ENCODE measurements at places on chromosomes 5 and 9.
A peak's percentile ranks its signal among the peaks of the same experiment; 100 is the strongest.

DNA sequence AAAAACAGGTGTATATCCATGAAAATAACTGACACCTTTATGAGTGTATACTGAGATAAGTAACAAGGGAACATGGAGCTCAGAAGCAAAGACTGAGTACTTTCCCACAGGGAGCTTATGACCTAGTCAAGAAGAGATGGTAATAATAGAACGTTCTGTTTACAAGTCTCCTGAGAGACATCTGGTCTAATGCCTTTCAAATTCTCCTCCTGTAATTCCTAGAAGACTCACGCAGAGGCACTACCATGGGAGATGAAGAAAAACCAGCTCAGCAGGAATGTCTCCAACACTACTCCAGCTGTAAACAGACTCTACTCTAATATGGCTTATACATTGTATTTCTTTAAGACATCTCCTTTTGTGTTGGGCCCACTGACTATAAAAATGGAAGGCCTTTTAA is 503.6 kb upstream of the TUSC1 start:
- no peak for DNase-seq

GRCh38 chr5:102561894-102562760 is 63.3 kb upstream of the SLCO6A1 start:
- DNase-seq: no peak

- no peak for DNase-seq
Measured at GRCh38 chr5:74722271-74722670, 37.2 kb downstream of the HEXB start.

- DNase-seq: no peak
Measured at GRCh38 chr5:20023686-20024180, 35.7 kb upstream of the CDH18 start.

- no peak for DNase-seq
Measured at GRCh38 chr5:160242145-160242544, 12.8 kb downstream of the FABP6 start.

DNA sequence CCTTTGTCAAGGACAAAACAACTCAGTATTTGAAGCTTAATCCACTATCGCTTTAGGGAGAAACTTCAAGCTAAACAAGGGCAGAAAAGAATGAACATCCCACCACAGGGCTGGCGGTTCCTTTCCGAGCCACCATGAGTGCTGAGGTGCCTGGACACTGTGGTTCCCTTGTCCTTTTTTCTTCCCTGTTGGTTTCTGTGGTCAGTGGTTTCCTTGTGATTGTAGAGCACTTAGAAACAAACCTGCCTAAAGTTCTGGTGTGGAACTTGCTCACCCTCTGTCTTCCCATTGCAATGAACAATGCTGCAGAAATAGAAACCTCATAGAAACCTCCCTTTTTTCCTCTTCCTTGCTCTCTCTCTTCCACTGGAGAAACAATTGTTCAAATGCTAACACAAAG is 79.3 kb upstream of the TBC1D2 start:
- DNase-seq: no peak

DNA sequence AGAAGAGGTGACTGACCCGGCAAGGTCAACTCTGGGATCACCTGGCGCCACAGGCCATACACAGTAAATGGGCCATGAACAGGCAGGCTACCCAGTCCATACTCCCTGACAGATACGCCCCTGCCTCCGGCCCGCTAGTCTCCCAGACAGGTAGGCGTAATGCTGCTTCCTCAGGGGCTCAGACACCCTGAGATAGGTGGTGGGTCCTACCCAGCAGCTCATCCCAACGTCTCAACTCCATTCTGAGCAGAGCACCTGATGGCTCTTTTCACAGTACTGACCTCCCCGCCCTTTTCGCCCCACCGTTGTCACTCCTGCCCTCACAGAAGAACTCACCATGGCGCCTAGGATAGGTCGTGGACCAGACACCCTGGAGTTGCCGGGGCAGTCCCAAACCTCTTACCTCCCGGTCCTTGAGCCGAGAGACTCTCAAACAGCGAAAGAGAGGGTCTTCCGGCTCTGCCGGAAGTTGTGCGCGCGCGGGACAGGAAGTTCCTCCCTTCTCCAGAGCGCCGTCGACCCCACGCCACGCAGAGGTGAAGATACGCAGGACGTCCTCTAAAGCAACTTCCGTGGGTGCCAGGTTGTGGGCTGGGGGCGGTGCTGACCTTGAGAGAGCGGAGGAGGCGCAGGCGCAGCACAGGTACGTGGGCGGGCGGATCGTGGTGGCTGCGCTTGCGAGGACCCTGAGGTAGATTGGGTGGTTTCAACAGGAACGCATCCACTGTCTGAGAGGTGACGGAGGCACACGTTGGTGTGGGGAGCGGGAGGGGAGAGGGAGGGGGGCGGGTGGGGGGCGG is at the start of gene TMEM161B:
Gene TMEM161B, minus strand, starts transcription at position 461 of the 800 bp plus-strand sequence. Its CDS starts 122 bp downstream, at position 339.
- peak; percentile 97 for DNase-seq

DNA sequence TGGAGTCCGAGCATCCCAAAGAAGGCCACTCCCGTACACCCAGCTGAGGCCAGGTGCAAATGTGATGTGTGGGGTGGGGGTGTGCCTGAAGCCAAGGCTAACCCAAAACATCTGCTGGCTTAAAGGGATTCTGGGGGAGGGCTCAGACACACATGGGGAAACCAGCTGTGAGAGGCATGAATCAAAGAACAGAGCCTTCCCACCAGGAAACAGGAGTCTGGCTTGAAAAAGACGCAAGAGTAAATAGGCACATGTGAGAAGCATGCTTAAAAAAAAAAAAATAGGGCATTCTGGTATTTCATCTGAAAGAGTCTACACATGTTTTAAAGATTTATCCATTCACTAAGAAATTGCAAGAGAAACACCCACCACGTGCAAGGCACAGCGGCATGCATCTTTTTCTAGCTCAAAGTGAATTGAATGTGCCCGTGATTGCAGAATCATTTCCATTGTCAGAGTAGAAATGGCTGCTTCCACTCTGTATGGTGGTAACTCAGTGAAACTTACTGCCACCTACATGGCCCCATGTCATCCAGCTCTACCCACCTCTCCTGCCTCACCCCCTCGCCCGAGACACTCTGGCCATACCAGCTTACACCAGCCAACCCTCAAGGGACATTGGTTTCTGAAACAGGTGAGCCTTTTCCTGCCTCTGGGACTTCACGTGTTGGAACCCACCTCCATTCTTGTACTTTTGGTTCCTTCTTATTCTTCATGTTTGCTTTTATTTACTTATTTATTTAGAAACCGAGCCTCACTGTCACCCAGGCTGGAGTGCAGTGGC is 71.5 kb downstream of the SEMA5A start:
- no peak for DNase-seq

DNA sequence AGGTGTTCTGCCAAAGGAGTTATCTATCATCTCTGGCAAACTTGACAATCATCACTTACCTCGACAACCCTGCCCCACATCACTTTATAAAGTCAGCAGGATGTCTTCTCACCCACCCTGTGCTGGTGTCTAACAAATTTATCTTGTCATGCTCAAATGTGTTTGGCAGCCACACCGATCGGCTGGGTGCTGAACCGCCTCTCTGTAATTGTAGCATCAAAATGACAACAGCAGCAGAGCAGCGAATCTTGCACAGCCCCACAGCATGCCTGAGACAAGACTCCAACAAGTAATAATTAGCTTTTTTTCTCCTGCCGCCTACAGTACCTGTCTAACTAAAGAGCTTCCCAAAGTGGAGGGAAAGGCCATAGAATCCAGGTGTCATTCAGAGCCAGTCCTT is 176.2 kb downstream of the NR3C1 start:
- DNase-seq: no peak

GRCh38 chr9:134174073-134174449 is 9.7 kb upstream of the RNU6ATAC start:
- no peak for DNase-seq

DNA sequence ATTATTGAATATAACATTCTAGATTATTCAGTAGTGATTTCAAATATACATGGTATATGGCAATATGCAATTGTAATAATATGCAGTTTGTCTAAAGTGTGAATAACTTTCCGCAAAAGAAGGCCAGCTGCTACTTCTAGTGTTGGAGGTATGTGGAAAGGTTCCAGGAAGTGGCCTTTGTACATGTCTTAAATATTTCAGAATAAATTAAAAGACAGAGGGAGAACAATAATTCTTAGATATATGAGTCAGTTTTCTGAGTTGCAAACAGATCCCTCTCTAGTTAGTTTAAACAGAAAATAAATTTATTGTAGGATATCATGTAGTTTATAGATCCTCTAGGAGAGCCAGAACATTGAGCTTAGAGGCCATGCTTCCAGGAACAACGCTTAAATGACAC is 210.8 kb upstream of the ELL2 start:
- DNase-seq: no peak

DNA sequence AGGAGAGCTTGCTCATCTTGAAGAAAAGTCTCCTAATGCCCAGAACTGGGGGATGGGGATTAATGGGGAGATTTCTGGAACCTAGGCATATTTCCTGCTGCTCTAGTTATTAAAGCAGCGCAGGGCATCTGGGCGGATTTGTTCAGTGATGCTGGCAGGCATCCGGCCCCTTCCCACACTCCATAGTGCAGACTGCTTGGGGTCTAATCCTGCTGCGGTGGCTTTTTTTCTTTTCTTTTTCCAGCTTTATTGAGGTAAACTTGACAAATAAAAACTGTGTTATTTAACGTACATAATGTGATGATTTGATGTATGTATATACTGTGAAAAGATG is 30.7 kb downstream of the PPARGC1B start:
- no peak for DNase-seq

DNA sequence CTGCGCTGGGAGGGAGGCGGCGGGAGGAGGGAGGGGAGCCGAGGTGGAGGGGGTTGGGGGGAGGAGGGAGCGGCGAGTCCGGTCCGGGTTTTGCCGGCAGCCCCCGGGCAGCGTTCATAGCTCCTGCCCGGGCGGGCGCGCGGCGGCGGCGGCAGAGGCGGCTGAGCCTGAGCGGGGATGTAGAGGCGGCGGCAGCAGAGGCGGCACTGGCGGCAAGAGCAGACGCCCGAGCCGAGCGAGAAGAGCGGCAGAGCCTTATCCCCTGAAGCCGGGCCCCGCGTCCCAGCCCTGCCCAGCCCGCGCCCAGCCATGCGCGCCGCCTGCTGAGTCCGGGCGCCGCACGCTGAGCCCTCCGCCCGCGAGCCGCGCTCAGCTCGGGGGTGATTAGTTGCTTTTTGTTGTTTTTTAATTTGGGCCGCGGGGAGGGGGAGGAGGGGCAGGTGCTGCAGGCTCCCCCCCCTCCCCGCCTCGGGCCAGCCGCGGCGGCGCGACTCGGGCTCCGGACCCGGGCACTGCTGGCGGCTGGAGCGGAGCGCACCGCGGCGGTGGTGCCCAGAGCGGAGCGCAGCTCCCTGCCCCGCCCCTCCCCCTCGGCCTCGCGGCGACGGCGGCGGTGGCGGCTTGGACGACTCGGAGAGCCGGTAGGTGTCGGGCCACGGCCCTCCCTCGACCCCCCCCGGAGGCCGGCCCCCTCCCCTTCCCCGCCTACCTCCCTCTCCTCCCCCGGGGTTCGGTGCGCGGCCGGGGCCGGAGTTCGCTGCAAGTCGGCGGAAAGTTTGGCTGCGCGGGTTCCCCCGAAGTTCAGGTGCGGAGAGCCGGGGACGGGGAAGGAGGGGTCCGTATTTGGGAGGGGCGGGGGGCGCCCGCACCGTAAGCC is at the start of gene CXXC5:
Gene CXXC5, plus strand, starts transcription at position 145 of the 877 bp plus-strand sequence. CDS start 32,175 bp downstream, outside the sequence.
- no peak for DNase-seq

DNA sequence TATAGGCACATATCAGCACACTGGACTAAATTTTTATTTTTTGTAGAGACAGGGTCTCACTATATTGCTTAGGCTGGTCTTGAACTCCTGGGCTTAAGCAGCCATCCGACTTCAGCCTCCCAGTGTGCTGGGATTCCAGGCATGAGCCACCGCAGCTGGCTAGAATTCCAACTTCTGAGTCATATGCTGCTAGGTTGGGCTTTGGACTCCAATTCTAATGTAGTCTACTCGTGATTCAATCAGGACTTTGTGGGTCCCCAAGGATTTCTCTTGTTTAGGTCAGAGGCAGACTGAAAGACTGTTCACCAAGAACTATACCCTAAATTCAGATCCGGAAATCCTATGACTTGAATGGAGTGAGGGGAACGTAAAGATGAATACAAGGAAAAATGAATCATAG is 68.2 kb upstream of the CHD1 start:
- DNase-seq: no peak

DNA sequence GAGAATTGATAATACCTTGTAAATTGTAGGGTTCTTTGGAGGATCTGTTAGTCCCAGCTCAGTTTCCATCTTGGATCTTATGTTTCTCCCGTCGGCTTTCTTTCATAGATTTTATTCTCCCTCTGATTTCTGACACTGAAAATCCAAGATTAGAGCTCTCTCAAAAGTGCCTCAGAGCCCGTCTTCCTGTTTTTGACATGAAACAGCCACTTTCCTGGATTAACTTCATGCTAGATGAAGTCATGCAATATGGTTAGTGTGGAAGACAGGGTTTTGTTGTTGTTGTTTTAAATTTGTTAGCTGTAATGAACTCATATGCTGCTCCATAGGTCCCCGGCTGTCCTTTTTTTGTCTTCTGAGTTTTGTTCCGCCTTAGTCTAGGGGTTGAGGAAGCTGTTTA is 51.6 kb upstream of the ZFR start:
- DNase-seq: no peak

DNA sequence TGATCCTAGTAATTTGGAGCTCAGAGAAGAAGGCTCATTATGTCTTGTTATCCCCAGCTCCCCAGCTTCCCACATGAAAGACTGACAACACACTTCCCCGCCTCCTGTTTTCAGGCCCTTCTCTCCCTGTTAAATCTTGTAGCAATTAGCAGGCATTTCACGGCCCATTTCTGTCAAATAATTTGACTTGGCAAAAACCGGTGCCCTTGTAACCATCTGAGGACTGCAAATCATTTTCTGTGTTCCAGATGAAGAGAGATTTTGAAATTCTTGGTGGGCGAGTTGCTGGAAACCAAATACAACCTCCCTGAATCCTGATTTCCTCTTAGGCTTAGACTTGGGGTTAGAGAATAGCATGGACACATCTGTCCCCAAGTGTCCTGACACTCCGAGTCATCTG is 109.7 kb downstream of the MSX2 start:
- no peak for DNase-seq

GRCh38 chr5:40477856-40478546 is 201.7 kb upstream of the PTGER4 start:
- DNase-seq: no peak

DNA sequence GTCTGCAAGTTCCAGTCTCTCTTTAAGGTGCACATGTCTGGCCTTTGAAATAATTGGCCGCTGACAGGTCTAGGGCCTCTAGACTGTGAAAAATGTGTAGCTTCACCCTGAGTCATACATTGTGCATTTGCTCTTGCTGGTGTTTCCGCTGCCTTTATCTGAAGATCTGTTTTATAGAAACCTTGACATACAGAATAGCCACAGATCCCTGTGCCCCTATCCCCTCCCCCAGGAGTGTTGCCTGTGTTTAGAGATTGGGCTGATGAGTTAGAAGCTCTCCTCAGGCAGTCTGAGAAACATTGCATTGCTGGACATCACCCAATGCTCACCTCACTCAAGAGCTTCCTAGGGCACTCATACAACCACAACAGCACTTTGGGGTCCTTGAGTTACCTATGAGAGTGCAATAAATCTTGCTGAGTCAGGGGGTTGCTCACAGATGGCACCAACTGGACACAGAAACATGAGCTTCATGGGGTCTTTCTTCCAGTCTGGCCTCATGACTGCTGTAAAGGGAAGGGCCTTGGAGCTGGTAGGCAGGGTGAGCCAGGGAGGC is 3.8 kb upstream of the ZNF782 start:
- no peak for DNase-seq

All from central memory CD4-positive, alpha-beta T cell (primary cell).